ENCODE measurements at places on chromosomes 7 and 10.

- no peak for DNase-seq
Measured at GRCh38 chr10:99730026-99730425, 1.9 kb downstream of the COX15 start.

- DNase-seq, result no peak
Measured at GRCh38 chr10:100148353-100149211, 37.2 kb downstream of the ERLIN1 start.

DNA sequence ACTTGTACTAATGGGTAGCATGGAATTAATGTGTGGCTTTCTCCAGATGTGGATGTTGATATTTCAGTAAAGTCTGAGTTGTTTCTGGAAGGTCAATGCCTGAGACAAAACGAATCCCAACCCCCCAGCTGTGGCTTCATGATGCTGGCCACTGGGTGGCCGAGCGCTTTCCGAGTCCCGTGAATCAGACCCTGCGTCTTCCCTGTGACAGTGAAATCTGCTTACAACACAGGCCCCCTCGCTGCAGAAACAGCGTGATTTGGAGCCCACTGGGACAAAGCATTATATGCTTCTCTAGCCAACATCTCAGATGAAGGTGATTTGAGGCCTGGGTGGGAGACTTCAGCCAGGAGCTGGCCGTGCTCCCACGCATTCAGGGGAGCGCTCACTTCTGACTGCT lies 124.7 kb downstream of the WDR37 start:
- no peak for DNase-seq

DNA sequence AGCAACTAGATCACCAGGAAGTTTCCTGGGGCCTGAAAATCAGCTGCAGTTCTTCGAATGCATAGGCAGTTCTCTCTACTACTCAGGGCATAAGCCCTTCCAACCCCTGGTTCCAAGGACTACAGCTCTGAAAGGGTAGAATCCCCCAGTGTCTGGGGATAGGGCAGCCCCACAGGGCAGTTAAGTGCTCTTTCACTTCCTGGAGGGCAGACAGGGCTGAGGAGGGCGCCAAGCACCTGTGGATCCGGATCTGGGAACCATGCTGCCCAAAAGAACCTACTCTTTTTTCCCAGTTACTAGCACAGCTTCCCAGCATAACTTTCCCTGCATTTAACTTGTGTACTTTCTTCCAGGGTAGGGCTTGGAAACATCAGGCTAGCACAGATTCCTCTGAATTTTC lies 41.1 kb downstream of the CXCL12 start:
- no peak for DNase-seq

DNA sequence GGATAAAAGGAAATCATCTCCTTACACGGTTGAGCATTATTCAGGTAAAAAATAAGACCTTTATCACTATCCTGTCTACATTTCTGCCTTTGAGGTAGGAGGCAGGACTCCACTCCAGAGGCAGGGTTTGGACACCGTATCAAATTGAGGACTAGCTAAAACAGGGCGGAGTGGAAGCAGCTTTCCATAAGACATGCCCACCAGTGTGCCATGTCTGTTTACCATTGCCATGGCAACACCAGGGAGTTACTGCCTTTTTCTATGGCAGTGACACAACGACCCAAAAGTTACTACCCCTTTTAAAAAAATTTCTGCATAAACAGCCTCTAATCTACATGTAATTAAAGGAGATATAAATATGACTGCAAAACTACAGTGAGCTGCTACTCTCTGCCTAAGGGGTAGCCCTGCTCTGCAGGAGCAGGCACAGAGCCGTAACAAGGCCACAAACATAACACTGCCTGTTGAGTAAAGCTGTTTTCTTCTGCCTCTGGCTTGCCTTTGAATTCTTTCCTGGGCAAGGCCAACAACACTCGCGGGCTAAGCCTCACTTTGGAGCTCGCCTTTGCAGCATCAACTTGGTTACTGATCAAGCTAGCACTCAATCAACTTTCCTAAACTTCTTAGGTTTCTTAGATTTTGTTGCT lies 26.5 kb downstream of the DGKB start:
- DNase-seq, result no peak

GRCh38 chr10:61987951-61988379 lies 86.5 kb downstream of the ARID5B start:
- DNase-seq, result no peak

- no peak for DNase-seq
Measured at GRCh38 chr7:44801890-44802289, 5.4 kb downstream of the PPIA start.

- DNase-seq, result no peak
Measured at GRCh38 chr7:103075337-103075918, 488 bp downstream of the ARMC10 start.

GRCh38 chr10:21130108-21130507 lies 233.0 kb upstream of the NEBL start:
- DNase-seq, result no peak

GRCh38 chr10:62183442-62183841 lies 85.2 kb downstream of the RTKN2 start:
- DNase-seq, result no peak

DNA sequence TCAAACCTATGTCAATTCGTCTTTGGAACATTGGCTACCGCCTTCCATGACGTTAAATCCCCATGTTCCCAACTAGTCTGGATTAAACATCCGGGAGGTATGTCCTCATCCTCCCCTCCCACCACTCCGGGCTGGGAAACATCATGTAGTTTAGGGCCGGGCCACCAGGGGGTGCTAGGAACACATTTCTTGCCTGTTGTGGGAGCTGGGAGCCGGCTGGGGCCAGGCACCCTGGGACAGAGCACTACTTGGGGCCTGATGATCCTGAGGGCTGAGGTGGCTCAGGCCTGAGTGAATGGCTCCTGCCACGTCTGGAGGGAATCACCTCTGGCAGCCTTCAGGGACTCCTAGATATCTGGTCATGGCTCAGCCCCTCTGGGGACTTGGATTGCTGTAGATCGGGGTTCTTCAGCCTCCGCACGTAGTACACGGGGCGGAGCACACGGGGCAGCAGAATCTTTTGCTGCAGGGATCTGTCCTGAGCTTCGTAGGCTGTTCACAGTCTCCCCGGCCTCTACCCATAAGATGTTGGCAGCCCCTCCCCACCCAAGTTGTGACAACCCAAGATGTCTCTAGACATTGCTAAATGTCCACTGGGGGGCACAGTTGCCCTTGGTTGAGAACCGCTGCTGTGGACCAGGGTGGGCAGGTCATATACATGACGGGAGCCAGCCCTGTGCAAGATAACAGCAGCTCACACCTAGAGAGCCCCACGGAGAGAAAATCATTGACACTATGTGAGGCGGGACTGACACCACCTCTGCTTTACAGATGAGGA lies 141.2 kb upstream of the ZNF716 start:
- no peak for DNase-seq

DNA sequence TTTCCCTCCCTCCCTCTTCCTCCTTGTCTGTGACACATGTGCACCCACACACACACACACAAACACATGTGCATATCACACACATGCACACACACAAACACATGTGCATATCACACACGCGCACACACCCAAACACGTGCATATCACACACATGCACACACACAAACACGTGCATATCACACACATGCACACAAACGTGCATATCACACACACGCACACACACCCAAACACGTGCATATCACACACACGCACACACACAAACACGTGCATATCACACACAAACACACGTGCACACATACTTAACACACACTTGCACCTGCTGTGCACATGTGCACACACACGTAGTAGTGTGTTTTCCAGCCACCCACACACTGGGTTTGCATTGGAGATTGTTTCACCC lies 29.4 kb upstream of the KNDC1 start:
- no peak for DNase-seq

DNA sequence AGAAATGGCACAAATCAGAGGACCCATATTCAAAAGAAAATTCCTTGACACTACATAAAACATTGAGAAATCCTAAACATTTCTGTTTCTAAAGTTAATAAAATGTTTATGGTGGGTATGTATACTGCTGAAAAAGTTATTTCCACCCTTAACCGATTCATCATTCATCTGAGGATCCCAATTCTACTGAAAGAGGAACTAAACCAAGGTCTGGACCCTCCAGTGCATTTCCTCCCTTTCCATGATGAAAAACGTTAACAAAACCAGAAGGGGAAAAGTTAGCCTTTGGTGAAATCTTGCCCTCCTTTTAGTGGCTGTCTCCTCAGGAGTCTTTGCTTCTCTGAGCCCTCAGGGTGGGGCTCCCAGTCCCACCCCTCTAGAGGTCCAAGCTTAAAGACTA lies 144.5 kb upstream of the ASAH2 start:
- no peak for DNase-seq

GRCh38 chr10:131777921-131778320 lies 122.9 kb upstream of the PPP2R2D start:
- DNase-seq, result no peak

- no peak for DNase-seq
Measured at GRCh38 chr10:61994405-61995219, 93.1 kb downstream of the ARID5B start.

GRCh38 chr7:42624471-42624870 lies 287.4 kb downstream of the C7orf25 start:
- DNase-seq, result no peak

GRCh38 chr10:102975483-102976379 lies 57.6 kb downstream of the CNNM2 start:
- no peak for DNase-seq

Measured in activated T-cell treated with anti-CD3 and anti-CD28 coated beads, Interleukin-2, amount 50 U/mL, for 1 hour (primary cell).